ENCODE measurements at places on chromosomes 3 and 15. TPM values are rescaled to one million over a fixed set of nuclear protein-coding genes. Genes with fewer than 3 reads are reported as not detected.

DNA sequence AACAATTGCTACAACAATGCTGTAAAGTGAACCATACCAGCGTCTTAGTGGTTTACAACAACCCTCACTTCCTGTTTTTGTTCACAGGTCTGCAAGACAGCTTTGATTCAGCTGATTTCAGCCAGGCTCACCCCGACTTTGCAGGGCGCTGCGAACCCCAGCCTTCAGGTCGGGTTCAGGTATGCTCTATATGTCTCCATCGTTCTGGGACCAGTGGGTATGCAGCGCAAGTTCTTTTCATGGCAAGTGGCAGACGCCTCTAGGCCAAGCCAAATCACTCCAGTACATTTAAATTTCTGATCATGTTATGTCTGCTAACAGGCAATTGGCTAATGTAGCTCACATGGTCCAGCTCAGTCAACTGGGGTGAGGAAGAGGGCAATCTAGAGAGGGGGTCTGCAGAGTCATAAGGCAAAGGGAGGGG, 52.4 kb upstream of the RGMA start:
- DNase-seq: no peak

DNA sequence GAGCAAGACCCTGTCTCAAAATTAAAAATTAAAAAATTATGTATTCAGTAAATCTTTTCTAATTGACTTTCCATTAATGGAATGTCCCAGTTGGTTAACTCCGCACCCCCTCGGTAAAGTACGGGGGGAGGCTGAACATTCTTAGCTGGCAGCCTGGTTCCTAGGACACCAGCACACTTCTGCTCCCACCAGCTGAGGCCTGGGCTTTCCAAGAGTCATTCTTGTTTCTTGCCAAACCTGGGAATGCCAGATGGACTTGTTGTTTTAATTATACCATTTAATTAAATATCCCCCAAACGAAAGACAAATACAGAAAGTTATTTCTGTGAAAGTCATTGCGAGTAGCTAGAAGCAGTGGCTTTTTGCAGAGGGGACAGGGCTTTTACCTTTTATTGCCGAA, 179.4 kb downstream of the VGLL4 start:
- DNase-seq: no peak

The COPS2 gene
- total RNA-seq: 58.8 TPM

DNA sequence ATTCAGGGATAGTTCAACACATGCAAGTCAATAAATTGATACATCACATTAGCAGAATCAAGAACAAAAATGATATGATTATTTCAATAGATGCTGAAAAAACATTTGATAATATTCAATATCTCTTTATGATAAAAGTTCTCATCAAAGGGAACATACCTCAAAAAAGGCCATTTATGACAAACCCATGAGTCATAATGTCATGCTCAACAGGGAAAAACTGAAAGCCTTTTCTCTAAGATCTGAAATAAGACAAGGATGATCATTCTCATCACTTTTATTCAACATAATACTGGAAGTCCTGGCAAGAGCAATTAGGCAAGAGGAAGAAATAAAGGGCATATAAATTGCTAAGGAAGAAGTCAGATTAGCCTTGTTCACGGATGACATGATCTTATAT, 54.1 kb upstream of the TMEM158 start:
- no peak for DNase-seq

- no peak for DNase-seq
Observed at GRCh38 chr15:68808770-68809169, 11.9 kb downstream of the ANP32A start.

DNA sequence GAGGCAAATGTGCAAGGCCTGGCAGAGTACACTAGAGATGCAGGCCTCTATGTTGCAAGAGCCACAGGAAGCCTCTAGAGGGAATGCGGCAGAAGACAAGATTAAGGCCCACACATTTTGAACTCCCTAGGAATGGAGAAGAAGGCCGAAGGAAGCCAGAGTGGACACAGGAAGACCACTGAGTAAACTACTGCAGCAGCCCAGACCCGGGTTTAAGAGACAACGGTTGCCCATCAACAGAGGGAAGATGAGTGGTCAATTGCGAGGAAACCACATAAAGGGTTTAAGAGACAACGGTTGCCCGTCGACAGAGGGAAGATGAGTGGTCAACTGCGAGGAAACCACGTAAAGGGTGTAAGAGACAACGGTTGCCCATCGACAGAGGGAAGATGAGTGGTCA, 14.6 kb downstream of the CHSY1 start:
- no peak for DNase-seq

DNA sequence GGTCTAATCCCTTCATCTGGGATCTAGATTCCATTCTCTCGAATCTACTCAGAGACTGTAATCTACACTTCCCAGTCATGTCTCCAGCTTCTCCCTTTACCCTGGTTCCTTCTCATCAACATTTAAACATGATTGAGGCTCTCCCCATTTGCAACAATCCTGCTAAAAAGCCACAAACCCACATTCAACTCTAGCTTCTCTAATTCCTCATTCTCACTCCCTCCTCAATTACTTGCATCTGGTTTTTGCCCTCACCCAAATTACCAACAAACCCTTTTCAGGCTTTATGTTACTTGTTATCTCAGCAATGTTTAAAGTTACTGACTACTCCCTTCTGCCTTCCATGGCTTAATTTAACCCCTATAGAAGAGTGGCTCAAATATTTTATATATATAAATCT, 11.5 kb downstream of the ETFA start:
- no peak for DNase-seq

The SLC27A2 gene
- 2.3 TPM for total RNA-seq

DNA sequence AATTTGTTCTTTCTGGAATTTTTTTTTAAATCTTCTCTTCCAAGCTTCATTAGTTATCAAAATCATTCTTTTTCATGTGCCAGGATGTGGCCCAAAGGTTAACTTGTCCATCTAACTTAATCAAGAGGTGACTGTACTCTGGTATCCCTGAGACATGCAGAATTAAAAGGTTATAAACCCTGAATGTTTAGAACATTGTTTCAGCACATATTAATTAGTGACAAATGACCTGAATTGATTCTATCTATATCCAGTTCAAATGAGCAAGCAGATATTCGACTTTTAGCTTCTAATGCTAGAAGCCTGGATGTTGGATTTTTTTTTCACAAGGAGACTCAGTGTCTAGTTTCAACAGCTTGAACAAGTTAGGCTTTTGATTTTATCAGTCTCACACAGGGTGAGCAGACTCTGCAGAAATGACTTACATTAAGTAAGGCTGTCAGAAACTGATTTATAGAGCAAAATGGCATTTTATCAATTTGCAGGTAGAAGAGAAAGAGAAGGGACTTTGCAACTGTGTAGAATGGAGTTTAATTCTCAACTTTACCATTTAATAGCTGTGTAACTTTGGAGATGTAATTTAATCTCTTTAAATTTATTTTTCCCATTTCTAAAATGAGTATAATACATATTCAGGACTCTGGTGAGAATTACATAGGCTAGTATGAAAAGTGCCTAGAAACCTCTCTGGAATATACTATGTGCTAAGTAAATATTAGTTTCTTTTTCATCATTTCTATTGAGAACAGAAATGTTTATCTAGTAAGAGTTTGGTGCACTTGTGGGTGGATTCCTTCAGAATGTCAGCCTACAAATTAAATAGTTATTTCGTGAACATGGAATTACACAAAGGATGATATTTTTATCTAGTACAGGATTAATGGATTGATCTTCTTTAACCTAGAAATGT, 100.0 kb downstream of the ALCAM start:
- no peak for DNase-seq

GRCh38 chr3:170359178-170359704, 1.7 kb downstream of the SKIL start:
- no peak for DNase-seq

The HHATL gene
- not detected for total RNA-seq

The APOD gene
- total RNA-seq: 1,610 TPM

DNA sequence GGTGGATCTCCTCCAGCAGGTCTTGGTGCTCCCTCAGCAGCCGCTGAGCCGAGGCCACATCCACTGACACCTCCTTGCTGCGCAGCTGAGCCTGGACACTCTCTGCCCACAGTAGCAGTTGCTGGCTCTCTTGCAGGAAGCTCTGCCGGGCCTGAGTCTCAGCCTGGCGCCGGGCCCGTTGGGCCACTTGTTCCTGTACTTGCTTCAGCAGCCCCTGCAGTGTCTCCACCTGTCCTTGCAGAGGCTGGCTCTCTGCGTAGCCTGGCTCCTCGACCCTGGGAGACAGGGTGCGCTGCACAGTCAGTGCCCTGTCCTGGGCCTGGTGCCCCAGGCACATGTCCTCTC, 15.5 kb downstream of the SPTBN5 start:
- no peak for DNase-seq

The OSBPL10 gene
- 67.1 TPM for total RNA-seq

- no peak for DNase-seq
Observed at GRCh38 chr15:38696790-38697495, 132.3 kb upstream of the RASGRP1 start.

DNA sequence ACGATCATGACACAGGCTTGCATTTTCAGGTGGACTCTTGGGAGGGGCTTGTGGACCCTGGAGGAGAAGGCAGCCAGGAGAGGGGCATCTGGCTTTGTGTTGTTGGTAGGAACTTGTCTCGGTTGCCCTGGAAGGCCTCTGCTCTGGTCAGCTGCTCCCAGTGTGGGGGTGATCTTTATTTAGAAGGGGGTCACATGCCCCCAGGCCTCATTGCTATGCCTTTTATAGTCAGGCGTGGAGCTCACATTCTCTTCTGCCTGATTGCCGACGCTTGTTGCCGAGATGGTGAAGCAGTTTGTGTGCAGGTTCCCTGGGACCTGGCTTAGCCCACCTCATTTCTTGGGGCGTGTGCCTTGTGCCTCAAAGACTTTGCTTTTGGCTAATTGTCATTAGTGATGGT, 66.6 kb downstream of the IGF1R start:
- no peak for DNase-seq

DNA sequence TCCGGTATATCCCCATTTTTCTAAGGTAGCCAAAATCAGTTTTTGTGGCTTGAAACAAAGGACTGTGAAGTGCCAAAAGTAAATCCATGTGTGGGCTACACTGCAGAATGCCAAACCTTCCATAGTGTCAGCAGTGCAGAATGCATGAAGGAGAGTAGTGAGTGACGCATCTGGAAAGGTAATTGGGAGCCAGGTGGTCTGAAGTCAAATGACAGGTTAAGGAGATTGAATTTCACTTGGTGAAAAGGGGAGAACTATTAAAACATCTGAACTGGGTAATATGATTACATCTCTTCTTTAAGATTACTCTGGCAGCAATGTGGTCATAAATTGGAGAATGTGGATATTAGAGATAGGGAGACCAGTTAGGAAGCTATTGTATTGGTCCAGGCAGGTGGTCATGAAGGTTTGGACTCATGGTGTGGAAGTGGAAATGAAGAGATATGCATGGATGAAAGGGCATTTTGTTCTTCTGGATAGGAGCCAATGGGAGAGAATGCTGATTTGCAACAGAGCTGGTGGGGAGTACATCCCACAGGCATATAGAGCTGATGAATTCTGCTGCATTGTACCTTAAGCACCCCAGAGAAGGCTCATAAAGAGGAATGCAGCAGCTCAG, 118.2 kb downstream of the ECT2 start:
- DNase-seq: no peak

DNA sequence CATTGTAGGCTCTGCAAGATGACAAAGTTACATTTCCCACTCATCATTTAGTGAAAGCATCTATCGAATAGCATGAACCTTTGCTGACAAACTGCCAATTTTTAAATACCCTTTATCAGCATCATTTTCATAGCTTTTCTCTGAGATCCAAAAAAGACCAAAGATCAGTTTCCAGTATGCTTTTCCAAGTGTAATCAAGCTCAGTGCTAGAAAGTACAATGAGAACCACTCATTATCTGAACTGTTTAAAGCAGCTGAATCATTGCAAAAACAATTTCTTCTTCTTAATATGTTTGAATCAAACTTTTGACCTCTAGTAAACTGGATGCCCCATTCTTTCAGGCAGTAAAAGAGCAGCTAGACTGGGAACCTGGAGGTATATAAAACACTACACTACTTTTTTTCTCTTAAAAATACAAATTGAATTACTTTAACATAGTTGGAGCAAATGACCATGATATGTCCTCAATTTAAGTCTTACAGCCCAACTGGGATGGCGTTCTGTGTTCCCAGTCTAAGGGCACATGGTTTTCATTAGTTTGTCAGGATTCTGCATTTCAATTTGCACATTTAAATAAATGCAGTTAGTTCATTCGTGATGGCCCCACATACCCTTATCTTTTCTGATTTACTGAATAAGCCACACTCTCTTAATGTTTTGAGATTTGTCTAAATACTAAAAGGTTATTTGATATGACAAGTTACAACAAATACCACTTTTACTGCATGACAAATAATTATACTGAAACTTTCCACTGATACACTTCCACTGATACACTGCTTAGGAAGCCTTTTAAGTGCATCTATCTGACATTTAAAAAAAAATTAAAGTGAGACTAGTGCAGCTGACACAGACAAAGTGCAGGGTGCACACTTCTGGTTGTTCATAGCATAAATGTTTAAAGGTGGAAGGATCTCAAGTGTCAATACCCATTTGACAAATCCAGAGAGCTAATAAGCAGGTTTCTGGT, 146.0 kb upstream of the FRMD4B start:
- no peak for DNase-seq

- DNase-seq: no peak
Observed at GRCh38 chr3:148857316-148857715, 7.8 kb upstream of the CPA3 start.
